ENCODE measurements at places on chromosomes 6 and 20.

- DNase-seq = no peak
Observed at GRCh38 chr6:34709386-34709785, 12.8 kb upstream of the ILRUN start.

- no peak for DNase-seq
Observed at GRCh38 chr6:101517632-101518031, 124.1 kb downstream of the GRIK2 start.

- DNase-seq = no peak
Observed at GRCh38 chr6:154252678-154253077, 103.9 kb downstream of the IPCEF1 start.

DNA sequence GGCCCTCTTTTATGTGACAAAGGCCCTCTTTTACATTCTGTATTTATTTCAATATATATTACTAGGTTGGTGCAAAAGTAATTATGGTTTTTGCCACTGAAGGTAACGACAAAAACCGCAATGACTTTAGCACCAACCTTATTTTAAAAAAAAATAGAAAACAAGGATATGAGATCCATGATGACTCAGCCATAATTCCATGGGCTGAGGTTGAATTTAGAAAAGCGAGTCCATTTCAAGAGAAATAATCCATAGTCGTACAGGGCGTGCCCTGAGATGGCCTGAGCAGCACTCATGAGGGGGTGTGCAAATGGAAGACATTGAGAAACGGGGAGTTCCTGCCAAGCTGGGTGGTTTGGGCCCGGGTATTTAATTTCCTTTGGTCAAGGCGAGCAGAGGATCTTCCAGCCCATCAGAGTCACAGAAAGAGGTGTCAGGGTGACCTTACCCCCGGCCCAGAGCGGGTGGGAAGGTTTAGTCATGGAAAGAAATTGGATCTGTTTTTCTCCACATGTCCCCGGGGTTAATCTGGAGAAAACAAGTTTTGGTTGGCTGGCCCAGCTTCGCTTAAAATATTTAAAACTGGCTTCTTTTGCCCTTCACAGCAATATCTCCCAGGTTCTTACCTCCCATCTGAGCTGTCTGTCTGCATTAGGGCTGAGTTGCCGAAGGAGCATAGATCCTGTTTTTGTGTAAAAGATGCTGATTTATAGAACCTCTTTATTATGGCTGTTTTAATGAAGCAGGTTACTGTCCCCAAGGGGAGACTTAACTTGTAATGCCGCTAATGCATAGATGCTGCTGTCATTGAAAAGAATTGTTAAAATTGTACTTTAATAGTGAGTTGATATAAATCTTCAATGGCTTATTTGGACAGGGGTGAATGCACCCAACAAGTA lies 255.6 kb downstream of the PREX1 start:
- no peak for DNase-seq

DNA sequence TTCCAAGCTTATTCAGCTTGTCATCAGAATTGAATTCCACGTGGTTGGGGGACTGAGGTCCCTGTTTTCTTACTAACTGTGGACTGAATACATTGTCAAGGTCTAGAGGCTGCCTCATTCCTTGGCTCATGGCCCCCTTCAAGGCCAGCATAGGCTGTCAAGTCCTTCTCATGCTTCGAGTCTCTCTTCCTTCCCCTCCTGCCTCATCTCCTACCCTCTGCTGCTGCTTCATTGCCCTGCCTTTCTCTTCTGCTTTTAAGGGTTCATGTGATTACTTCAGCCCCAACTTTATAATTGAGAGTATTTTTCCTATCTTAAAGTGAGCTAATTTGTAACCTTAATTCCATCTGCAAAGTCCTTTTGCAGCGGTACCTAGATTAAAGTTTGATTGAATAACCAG lies 27.6 kb upstream of the ZNF831 start:
- no peak for DNase-seq

DNA sequence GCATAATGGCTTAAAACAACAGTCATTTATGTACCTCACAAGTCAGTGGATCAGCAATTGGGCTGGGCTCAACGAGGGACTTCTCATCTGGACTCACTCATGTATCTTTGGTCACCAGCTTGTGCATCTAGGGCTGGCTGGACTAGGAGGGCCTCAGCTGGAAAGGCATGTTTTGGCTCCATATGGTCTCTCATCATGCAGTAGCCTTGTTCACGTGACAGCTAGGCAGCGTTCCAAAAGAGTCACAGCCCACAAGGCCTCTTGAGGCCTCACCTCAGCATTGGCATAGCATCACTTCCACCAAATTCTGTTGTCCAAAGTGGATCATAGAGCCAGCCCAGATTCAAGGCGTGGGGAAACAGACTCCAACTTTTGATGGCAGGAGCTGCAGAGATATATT lies 110.1 kb downstream of the MAFB start:
- DNase-seq = no peak
